ENCODE measurements at places on chromosomes 2 and 18.

GRCh38 chr2:237923481-237924163 lies 43.2 kb upstream of the UBE2F start:
- DNase-seq = peak; percentile 72

DNA sequence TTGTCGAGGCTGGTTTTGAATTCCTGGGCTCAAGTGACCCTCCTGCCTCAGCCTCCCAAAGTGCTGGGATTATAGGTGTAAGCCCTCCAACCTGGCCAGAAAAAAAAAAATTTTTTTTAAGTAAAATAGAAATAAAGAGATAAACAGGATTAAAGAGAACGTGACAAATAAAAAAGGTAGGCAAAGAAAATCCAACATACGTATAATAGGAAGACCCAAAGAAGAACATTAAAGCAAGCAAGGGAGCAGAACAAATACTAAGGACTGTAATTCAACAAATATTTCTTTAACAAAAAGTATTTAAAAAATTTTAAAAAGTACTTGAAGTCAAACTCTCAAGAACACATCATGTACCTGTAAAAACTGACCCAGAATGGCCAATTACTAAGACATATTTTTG lies 56.4 kb downstream of the PTPN2 start:
- DNase-seq = no peak

- no peak for DNase-seq
These were observed 53.5 kb upstream of the KCNE4 start for GRCh38 chr2:222998459-222998858.

DNA sequence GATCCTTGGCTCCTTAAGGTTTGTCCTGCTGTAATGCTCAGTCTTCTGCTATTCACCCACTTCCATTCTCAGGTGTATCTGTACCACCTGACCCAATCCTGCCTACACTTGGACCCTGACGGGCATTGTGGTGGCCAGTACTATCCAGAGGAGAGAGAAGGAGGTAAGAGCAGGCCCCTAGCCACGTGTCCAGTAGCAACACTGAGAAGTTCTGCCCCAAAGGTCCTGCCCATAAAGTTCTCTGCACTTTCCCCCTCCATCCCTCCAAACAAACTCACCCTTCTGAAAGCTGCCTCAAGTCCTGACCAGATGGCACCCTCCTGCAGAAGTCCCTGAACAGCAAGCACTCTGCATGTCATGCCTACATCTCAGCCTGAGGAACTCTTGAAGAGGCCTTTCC lies 18.3 kb downstream of the TTC32 start:
- DNase-seq = no peak

DNA sequence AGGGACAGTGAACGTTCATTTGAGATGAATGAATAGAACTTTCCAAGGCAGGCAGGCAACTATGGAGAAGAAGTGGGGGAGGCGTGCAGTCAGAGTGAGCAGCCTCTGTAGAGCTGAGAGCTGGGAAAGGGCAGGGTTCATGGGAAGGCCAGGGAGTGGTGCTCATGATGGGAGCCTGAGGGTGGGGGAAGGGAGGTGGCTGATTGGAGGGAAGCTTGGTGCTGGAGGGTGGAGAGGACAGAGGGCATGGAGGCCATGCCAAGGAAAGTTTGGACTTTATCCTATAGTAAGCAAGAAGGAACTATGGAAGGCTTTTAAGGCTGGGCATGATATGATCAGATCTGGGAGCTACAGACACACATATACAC lies 47.6 kb upstream of the LGALSL start:
- DNase-seq = no peak

- DNase-seq = no peak
These were observed at the start of gene FNDC4 for GRCh38 chr2:27494944-27495554. FNDC4 (minus strand) TSS chr2:27495200; CDS start chr2:27494679, 521 bp downstream.

DNA sequence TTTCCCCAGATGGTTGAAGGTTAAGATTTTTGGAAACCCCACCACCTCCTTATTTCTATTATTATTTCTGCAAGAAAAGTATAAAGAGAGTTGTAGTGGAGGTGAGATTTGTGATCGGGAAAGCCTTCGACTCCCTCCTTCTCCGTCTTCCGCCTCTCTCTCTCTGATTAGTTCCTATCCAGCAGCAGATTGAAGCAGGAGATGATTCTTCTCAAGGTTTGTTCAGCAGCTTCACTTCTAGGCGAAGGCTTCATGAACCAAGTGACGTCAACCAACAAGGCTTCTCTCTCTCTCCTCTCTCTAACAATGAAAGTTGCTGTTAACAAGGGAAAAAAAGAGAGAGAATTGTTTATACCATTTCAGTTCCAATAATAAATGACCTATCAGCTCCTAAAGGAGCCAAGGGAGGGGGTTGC lies at the start of gene BAZ2B:
Gene BAZ2B, minus strand, starts transcription at position 263 of the 416 bp plus-strand sequence. CDS start 137,829 bp downstream, outside the sequence.
- DNase-seq = peak; percentile 90

All from cardiac fibroblast (primary cell).